ENCODE measurements at places on chromosomes 3 and 15.

GRCh38 chr3:175941352-175941751, 1082.2 kb downstream of the NAALADL2 start:
- DNase-seq, result no peak

- DNase-seq, result no peak
Observed at GRCh38 chr15:72962054-72962702, 90.1 kb upstream of the NEO1 start.

DNA sequence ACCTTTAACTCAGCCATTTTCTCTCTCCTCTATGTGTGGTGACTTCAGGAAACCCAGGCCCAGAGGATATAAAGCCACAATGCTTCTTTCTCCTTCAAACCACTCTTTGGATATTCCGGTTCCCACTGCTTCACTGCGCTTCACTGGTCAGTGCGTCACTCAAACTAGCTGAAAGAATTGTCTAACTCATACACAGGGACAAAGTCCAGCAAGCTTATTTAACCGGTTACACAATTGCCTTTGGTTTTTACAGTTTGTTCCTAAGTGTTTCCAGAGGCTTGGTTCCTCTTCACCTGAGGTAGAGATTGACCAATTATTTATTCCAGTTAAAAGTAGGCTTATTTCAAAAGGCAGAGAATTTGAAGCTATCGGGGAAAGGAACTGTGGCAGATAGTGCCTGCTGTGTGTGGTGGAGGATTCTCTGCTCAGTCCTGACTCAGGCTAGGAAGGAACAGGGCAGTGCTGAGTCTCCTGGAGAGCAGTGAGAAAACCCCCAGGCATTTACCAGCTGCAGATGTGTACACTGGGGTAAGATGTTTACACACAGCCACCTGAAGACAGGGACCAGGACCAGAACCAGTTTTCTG, at the start of gene HGD:
Gene HGD, minus strand, starts transcription at position 145 of the 587 bp plus-strand sequence. Its CDS starts 128 bp downstream, at position 17.
- no peak for DNase-seq

DNA sequence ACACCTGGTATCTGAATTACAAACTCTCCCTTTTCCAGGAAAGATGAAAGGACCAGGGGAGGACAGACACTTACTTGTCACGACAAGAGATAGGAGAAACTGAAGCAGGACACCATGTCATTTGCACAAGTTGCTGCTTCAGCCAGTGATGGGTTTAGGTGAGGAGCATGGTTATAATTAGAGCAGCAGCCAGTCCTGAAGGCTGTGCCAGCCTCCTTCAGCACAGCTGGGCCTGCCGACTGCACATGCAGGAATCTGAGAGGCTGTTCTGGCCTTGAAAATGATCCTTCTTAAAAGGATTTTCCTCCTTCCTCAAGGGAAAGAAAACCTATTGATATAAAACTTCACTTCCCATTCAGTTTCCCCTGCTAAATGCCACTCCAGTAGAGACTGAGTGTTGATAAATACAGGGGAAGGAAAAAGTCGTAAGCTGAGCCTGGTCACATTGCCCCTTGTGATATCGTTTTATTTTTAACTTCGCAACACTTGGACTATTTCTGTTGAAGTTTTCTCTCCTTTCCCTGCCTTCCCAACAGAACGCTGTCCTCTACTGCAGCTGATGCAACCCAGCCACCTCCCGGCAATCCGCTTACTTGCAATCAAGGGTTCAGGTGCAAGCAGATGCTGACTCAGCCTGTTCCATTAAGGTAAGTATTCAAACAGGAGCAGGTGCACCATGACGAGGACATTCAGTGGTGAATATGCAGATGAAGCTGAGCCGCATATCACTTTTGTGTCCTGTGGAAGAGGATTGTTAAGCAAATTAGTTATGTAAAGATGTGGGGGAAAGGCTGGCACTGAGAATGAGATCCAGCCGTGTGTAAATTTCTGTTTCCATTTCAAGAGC, at the start of gene FBXO40:
Gene FBXO40, plus strand, starts transcription at position 524 of the 847 bp plus-strand sequence. CDS start 27,197 bp downstream, outside the sequence.
- DNase-seq, result peak; percentile 93

DNA sequence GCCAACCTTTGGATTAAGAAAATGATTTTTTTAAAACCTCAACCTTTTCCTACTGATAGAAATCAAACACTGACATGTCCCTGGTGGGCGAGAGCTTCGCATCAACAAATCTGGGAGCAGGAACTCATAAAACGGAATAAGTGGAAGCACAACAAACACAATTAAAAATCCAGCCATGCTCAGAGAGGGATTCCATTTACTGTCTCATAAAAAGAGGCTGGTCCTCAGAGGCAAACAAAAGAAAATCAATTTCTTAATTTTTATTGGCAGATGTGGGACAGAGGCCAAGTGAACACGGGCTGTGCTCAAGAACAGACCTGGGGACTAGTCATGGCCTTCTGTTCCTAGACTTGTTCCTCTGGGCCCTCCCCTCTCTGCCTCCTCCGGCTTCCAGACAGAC, 214.5 kb downstream of the NTRK3 start:
- no peak for DNase-seq

DNA sequence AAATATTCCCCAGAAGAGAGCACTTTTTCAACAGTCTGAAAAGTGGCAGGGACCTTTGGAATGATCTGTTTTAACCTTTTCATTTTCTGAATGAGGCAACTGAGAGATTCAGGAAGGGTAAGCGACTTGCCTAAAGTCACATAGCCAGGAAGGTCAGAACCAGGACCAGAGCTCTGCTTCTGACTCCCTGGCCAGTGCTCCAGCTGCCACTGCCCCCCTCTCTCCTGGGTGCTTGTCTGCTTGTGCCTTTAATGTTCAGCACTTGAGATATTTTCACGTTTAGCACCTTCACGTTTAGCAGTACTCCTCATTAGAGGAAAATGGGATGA, 68.3 kb downstream of the SMAD3 start:
- no peak for DNase-seq

- no peak for DNase-seq
Observed at GRCh38 chr15:32852771-32853170, 135.0 kb downstream of the GREM1 start.

DNA sequence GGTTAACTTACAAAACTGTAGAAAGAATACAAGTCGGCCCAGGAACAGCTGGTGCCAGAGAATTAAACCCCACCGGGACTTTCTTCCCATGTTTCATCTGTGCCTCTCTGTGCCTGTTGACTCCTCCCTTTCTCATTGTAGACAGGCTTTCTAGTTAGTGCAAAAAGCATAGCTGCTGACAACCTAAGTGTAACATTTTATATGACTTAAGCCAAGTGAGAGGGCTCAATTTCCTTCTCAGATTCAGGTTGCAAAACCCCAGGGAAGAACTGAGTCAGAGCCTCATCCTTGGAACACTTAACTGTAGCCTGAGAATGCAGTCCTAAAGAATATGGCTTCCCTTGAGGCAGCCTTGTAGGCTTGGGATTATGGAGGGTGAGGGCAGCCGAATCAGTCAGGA, 302.5 kb upstream of the AZI2 start:
- DNase-seq, result no peak

DNA sequence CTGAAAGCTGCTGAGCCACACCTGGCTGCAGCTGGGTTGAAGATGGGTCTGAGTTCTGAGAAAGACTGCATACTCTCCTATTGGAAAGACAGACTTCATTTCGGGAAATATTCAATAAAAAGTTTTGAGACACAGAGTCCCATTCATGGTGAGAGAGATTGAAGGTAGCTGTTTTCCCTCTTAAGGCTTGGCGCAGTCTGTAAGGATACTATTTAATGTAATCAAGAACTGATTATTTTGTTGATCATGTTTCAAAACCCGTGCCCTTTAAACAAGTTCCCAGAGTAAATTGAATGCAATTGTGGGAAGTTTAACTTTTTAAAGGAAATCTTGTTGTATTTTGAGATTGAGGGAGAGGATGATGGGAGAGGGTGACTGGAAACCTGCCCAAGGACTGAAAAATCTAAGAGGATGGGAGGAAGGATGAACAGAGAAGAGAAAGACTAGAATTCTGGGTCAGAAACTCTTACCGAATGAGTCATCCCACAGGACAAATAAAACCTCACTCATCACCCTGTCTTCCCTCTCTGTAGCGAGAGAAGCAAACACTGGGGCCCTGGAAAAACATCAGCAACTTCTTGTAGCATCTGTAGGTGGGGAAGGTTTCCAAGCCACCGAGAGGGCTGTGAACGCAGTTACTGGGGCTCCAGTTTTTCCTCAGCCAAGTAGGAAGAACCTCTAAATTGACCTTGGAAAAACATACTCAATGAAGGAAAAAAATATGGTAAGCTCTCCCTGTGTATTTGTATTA, 193.2 kb upstream of the TPRG1 start:
- no peak for DNase-seq

GRCh38 chr3:168859574-168859973, 763.9 kb upstream of the GOLIM4 start:
- no peak for DNase-seq

DNA sequence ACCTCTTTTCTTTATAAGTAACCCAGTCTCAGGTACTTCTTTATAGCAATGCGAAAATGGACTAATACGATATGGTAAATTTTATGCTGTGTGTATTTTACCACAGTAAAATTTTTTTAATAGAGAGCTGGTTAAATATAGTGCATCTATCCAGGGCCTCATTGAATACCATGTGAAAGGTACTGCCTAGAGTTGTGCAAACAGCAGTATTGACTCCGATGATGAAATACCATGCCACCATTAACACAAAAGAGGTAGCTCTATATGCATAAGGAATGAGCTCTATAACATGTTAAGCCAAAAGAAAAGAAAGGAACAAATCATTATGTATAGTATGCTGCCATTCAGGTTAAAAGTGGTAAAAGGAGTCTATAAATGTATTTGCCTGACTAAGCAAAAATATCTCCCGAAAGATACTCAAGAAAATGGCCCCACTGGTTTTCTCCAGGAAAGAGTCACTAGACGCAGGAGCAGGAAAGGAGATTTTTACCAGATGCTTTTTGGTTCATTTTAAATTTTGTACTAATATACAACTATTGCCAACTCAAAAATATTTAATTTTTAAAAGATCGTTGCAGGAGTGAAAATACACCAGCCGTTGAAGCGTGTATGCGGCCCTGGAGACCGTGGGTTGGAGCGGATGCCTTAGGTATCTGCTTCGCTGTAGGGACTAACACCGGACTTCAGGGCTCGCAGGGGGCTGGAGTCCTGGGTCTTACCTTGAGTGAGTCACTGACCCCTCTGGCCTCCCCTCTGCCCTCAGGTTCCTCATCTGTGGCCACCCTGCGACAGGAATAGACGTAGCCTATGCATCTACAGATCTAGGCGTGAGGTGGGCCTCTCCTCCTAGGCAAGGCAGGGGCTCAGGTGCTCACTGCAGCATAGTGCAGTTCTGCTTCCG, 120.1 kb downstream of the CHSY1 start:
- DNase-seq, result no peak

GRCh38 chr15:78054518-78054917, 23.0 kb downstream of the TBC1D2B start:
- DNase-seq, result no peak

- no peak for DNase-seq
Observed at GRCh38 chr15:100120111-100120510, 221.7 kb downstream of the ADAMTS17 start.

GRCh38 chr15:58805095-58805494, 34.0 kb downstream of the MINDY2 start:
- no peak for DNase-seq

DNA sequence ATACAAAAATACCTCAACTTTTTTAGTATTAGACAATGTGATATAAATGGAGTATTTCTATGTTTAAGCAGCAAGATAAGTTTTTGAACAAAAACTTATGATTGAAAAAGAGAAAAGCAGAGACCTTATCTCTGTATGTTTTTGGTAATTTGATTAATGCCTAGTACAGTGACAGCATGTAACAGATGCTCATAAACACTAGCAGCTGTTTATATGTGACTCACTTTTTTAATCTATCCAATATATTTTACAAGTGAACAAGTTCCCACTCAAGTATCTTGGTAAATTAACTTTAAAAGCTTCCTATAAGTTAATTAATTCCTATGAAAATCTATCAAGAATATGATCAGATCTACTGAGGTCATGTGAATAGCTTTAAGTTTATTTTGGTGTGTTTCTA, 55.1 kb downstream of the NGLY1 start:
- no peak for DNase-seq

- DNase-seq, result no peak
Observed at GRCh38 chr3:106013971-106014370, 145.2 kb upstream of the CBLB start.

GRCh38 chr3:54967731-54968161, 39.9 kb upstream of the LRTM1 start:
- no peak for DNase-seq

- DNase-seq, result no peak
Observed at GRCh38 chr15:55403531-55403930, 4.6 kb downstream of the CCPG1 start.

DNA sequence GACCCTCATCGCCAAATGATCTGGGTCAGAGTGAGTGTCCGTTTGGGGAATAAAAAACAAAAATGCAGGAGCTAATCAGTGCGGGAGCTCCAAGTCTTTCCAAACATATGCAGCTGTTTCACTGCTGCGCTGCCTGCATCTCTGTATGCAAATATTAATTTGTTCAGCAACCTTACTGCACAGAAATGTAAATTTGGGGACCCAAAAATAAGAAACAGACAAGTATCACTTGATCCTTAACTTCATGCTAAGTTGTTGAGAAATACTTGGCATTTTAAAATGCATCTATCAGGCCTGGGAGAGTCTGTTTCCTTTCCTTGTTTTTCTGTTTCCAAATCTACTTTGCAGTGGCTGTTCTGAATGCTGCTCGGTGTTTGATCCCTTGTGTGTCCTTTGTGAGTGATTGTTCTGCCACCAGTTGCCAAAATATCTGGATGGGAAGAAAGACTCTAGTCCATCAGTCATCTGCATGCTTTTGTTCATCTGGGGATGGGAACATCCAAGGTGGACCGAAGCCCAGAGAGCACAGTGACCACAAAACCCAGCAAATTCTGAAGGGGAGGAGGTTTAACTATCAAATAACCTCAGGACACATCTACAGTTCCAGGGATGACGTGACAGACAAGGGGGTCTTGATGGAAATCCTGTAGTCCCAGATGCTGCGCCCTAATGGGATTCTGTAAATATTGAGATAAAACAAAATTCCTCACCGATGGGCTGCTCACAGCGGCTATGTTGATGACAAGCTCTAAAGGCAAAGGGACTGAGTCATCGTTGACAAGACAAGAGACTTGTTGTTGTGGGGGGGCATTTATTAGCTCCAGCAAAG, 199.5 kb upstream of the WNT5A start:
- no peak for DNase-seq

GRCh38 chr3:130946882-130947281, 53.0 kb downstream of the ATP2C1 start:
- DNase-seq, result no peak

GRCh38 chr3:8385848-8386620, 115.6 kb upstream of the LMCD1 start:
- DNase-seq, result no peak

Measured in NCI-H1436 treated with DMSO at 0.1 percent for 48 hours (cell line).